ENCODE measurements at places on chromosomes 3 and 15. TPM values are rescaled to one million over a fixed set of nuclear protein-coding genes. Genes with fewer than 3 reads are reported as not detected.

GRCh38 chr3:161042023-161042501 lies 63.1 kb downstream of the B3GALNT1 start:
- DNase-seq = no peak
- H3K36me3 ChIP-seq = no peaks in the 10 kb centered on the region
- H3K4me3 ChIP-seq = no peak overlapping the region
- no peaks in the 10 kb centered on the region for H3K4me1 ChIP-seq
- H3K27ac ChIP-seq = no peak overlapping the region

Gene PLA2G4D
- 0.33 TPM for total RNA-seq

- DNase-seq = no peak
- no peaks in the 10 kb centered on the region for H3K27me3 ChIP-seq
- no peak overlapping the region for H3K27ac ChIP-seq
- H3K36me3 ChIP-seq = no peaks in the 10 kb centered on the region
- H3K4me3 ChIP-seq = no peak overlapping the region
Observed at GRCh38 chr15:28068930-28069329, 30.2 kb downstream of the OCA2 start.

GRCh38 chr3:147702509-147702908 lies 293.3 kb downstream of the ZIC1 start:
- no peaks in the 10 kb centered on the region for H3K36me3 ChIP-seq
- DNase-seq = no peak
- H3K27ac ChIP-seq = no peak overlapping the region
- H3K4me1 ChIP-seq = no peaks in the 10 kb centered on the region
- no peak overlapping the region for H3K4me3 ChIP-seq

DNA sequence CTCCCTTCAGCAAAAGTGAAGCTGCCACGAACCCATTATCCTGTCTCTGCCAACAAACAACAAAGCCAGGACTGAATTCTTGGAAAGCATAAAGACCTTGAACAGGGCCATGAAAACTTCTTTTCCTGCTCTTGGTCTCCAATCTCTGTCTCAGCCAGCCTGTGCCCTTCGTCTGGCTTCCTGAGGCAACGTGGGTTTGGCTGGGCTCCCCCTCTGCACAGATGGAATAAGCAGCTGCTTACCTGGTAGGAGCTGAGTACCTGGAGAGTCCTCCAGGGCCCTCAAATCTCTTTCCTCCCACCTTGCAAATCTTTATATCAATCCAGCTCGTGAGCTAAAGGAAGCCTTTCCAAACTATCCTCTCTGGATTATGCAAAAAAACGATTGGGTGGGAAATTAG lies 97.6 kb upstream of the PSMD6 start:
- no peaks in the 10 kb centered on the region for H3K4me1 ChIP-seq
- no peak overlapping the region for H3K27ac ChIP-seq
- H3K27me3 ChIP-seq = no peaks in the 10 kb centered on the region
- no peaks in the 10 kb centered on the region for H3K36me3 ChIP-seq
- no peak overlapping the region for H3K4me3 ChIP-seq

DNA sequence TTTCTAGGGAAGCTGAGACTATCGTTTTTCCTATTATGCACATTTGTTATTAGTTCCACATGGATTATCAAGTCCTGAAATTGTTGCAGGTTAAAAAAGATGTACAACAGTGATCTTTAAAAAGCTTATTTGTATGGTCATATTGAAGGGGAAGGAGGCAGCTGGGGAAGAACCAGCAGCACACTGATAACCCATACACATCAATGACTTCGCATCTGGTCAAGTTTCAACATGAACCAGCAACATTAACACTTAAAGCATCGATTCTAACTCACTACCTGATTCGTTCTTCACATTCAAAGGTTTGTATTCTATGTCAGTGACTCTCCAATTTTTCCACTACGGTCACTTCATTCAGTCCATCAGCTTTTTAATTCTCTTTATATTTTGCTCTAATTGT lies 56.4 kb downstream of the NCEH1 start:
- DNase-seq = no peak
- H3K27ac ChIP-seq = no peak overlapping the region
- no peaks in the 10 kb centered on the region for H3K36me3 ChIP-seq
- H3K4me3 ChIP-seq = no peak overlapping the region
- H3K27me3 ChIP-seq = no peaks in the 10 kb centered on the region

DNA sequence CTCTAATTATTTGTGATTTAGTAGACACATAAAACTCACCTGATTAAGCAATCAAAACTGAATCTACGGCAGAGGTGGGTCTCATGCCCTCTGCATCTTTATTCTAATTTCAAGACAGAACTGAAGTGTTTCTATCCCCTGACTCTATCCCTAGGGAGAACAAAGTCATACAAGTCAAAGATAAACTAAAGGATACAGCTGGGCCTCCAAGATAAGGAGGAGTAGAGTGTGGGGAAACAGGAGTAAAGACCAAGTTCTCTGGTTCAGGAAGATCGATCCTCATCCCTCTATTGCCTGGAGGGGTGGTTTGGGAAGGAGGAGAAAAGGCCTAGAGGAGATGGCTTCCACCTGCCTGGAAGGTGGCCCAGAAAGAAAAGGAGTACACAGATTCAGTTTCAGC lies 58.7 kb upstream of the BBX start:
- H3K27ac ChIP-seq = no peak overlapping the region
- H3K36me3 ChIP-seq = no peaks in the 10 kb centered on the region
- DNase-seq = no peak

GRCh38 chr15:80777137-80777536 lies 2.0 kb upstream of the CEMIP start:
- H3K4me1 ChIP-seq = no peaks in the 10 kb centered on the region
- DNase-seq = no peak
- H3K27ac ChIP-seq = no peak overlapping the region
- H3K27me3 ChIP-seq = peaks cover 40% of the 10 kb centered on the region
- H3K36me3 ChIP-seq = no peaks in the 10 kb centered on the region

GRCh38 chr3:168693870-168694269 lies 598.1 kb upstream of the GOLIM4 start:
- H3K4me1 ChIP-seq = no peaks in the 10 kb centered on the region
- H3K4me3 ChIP-seq = no peak overlapping the region
- H3K27ac ChIP-seq = no peak overlapping the region
- DNase-seq = no peak
- H3K36me3 ChIP-seq = no peaks in the 10 kb centered on the region

DNA sequence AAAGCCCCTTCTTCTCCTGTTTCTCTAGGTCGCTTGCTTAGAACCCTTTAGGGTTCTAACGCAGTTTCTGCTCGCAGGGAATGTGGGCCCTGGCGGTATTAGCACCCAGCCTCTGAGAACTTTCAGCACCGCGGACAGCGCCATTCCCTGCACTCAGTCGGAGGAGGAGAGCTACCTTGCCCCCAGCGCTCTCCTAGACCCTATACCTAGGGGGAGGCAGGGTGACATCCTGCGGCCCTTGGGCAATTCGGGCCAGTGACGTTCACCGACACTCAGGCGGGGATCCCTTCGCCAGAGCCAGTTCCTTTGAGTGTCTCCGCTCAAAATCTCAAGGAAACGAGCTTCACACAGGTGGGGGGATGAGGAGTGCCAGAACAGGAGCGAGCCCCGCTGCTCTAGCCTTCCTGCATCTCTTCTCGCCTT lies 1.3 kb downstream of the SLC7A14 start:
- peak overlapping the region; percentile 32 for H3K4me3 ChIP-seq
- peaks cover 25% of the 10 kb centered on the region for H3K27me3 ChIP-seq
- H3K4me1 ChIP-seq = peaks cover 7% of the 10 kb centered on the region
- H3K27ac ChIP-seq = no peak overlapping the region

DNA sequence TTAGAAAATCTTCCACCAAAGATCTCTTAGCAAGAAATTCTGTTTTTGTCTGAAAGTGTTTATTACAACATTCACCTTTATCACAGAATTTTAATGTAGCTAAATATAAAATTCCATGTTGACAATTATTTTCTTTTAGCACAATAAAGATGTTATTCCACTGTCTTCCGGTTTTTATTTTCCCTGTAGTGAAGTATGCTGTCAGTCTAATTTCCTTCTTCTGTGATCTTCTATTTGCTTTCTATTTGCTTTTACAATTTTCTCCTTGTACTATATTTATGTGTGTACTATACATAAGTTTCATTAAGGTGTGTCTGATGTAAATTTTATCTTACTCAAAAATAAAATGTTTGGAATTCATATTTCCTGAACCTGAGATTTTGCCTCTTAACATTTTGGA lies 117.5 kb upstream of the PPP2R3A start:
- H3K36me3 ChIP-seq = no peaks in the 10 kb centered on the region
- H3K27me3 ChIP-seq = no peaks in the 10 kb centered on the region
- H3K27ac ChIP-seq = no peak overlapping the region
- DNase-seq = no peak

Gene IQCF2
- total RNA-seq = not detected

- H3K27ac ChIP-seq = no peak overlapping the region
- no peak overlapping the region for H3K4me3 ChIP-seq
- no peaks in the 10 kb centered on the region for H3K36me3 ChIP-seq
- no peaks in the 10 kb centered on the region for H3K27me3 ChIP-seq
Observed at GRCh38 chr15:98682992-98683701, 34.8 kb downstream of the IGF1R start.

GRCh38 chr3:134294302-134295280 lies 43.9 kb upstream of the RYK start:
- H3K27ac ChIP-seq = no peak overlapping the region
- H3K36me3 ChIP-seq = no peaks in the 10 kb centered on the region
- no peak overlapping the region for H3K4me3 ChIP-seq
- H3K27me3 ChIP-seq = no peaks in the 10 kb centered on the region

Gene ZMYND10
- total RNA-seq = 0.54 TPM

Gene MB21D2
- total RNA-seq = 21.0 TPM

DNA sequence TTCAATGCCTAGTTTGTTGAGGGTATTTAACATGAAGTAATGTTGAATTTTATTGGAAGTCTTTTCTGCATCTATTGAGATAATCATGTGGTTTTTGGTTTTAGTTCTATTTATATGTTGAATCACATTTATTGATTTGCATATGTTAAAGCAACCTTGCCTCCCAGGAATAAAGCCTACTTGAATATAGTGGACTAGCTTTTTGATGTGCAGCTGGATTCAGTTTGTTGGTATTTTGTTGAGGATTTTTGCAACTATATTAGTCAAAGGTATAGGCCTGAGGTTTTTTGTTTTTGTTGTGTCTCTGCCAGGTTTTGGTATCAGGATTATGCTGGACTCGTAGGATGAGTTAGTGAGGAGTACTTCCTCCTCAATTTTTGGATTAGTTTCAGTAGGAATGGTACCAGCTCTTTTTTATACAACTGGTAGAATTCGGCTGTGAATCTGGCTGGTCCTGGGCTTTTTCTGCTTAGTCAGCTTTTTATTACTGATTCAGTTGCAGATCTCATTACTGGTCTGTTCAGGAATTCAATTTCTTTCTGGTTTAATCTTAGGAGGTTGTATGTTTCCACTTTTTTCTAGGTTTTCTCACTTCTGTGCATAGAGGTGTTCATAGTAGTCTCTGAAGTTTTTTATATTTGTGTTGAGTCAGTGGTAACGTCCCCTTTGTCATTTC lies 209.8 kb upstream of the RBMS3 start:
- H3K27ac ChIP-seq = no peak overlapping the region
- DNase-seq = no peak
- no peaks in the 10 kb centered on the region for H3K27me3 ChIP-seq

DNA sequence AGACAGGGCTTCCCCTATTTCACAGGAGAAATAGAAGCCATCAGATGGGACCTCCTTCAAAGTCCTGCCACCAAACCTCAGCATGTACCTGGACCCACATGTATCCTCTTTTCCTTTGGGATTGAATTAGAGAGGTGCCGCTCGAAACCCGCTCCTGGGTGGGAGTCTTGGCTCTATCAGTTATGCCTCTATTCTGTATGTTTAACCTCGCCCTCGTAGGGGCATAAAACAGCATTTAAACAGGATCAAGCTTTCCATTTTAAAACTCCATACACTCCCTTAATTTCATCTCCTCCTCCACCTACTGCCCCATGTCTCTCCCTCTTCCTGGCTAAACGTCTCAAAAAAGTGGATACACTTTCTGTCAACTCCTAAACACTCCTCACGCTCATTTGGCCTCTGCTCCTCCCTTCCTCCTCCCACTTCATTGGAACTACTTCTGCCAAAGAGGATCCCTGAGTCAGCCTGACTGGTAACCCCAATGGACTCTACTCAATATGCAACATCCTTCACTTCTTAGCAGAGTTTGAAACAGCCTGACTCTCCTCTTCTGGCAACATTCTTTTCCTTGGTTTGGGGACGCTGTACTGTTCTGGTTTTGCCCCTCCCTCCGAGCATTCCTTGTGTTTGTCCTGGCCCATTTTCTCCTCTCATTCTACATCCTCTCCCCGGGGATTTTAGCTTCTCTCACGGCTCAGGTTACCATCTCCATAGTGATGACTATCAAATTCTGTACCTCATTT lies 23.0 kb upstream of the MUC20 start:
- H3K27ac ChIP-seq = peak overlapping the region; percentile 4
- H3K27me3 ChIP-seq = no peaks in the 10 kb centered on the region

Measured in H1 (cell line).